ENCODE measurements at places on chromosomes 13 and 19.
A peak's percentile ranks its signal among the peaks of the same experiment; 100 is the strongest.

DNA sequence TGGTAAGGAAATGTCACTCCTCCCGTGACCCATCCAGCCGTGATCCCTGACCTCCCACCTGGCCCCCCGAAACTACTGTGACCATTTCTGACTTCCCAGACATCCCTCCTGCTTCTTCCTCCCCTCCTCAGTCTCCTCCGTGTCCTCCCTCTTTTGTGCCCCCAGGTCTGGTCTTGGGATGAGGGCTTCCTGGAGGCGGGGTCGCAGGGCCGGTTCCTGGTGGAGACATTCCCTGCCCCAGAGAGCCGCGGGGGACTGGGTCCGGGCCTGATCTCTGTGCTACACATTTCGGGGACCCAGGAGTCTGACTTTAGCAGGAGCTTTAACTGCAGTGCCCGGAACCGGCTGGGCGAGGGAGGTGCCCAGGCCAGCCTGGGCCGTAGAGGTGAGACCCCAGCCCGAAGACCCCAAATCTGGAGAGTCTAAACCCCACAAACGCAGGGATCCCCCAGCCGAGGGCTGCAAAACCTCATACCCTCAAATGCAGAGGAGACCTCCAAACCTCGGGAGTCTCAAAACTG is 5.0 kb downstream of the KIRREL2 start:
- DNase-seq = no peak

DNA sequence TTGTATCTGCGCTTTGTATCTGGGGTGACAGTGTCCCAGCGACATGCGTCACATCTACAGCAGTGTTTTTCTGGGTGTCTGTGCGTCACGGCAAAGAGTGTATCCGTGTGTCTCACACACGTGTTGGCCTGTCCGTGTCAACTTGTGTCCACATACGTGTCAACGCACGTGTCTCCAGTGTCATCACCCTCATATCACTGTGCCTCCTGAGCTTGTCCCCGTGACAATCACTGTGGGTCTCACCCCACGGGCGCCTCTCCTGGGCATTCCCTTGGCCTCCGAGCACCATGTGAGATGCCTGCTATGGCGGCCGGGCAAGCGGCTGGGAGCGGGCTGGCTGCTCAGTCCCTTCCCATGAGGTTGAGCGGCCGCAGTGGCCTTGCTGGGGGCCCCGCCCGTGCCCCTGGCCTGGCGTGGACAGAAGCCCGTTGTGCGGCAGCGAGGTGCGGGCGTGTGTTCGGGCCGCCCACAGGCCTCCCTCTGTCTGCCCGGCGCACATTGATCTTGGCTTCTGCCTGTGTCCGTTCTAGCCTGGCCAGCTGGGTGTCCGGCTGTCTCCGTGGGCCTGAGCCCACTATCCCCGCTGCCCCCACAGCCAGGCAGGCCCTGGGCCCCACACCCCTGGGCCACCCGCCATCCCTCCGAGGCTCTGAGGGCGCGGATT is 6.4 kb downstream of the NFIX start:
- DNase-seq = no peak

DNA sequence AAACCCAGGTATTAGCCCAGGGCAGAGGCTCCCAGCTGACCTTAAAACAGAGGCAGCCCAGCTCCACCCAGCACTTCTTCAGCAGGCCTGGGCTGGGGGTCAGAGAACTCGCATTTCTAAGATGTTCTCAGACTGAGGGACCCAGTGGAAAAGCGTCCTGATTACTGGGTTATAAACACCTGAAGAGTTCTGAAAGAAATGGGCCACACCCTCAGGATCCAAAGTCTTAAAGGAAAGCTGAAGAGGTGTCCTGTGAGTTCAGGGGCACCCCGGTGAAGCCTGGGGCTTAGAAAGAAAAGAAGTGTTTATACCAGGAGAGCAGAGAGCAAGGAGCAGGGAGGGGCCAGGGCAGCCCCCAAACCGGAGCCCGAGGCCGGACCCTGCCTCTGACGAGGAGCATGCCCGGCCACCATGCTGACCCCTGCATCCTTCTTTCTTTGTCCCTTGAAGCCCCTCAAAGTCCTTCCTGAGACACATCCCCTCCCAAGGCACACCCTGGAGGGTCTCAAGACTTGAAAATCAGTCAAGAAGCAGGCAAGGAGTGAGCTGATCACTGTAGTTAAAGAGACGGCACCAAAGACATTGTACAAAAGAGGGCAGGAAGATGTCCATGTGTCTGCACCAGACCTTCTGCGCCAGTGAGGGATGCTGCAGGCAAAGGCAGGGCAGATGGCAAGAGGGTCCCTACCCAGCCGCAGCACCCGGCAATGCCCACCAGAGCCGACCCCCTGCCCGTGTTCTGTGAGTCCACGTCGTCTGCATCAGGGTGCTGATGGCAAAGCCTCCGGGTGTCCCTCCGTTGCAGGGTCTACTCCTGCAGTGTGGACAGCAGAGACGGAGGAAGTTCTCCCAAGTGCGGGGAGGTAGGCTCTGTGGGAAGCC is 10.6 kb upstream of the RAB20 start:
- no peak for DNase-seq

GRCh38 chr13:46686171-46686570 is 110.8 kb downstream of the ESD start:
- DNase-seq = no peak

- DNase-seq = no peak
Observed at GRCh38 chr13:111005364-111005763, 90.5 kb upstream of the ANKRD10 start.

DNA sequence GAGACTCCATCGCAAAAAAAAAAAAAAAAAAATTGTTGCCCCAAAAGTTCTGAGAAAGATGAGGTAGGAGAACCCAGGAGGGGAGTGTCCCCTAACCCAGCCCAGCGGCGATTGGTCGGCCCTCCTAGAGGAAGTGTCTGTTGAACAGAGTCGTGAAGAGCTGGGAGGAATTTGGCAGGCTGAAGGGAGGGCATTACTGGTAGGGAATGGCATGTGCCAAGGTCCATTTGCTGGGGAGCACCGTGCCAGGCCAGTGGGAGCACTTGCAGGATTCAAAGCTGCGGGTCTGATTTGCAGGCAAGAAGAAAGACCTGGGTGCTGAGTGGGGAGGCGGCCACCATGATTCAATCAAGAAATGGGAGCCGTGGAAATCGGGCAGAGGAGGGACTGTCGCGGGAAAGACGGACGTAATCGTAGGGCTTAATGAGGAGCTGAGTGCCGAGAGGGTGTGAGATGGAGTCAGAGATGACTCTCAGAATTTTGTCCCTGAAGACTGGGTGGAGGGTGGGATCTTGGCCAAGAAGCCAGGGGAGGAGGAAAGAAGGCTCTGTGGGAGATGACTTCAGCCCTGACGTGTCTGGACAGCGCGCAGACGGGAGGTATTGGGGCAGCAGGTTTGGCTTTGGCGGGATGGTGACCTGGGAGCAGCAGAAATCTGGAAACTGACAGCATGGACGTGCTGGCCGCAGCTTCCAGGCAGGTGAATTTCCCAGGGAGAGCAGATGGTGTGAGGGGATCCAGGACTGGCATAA is 15.4 kb downstream of the CERS4 start:
- DNase-seq = no peak

DNA sequence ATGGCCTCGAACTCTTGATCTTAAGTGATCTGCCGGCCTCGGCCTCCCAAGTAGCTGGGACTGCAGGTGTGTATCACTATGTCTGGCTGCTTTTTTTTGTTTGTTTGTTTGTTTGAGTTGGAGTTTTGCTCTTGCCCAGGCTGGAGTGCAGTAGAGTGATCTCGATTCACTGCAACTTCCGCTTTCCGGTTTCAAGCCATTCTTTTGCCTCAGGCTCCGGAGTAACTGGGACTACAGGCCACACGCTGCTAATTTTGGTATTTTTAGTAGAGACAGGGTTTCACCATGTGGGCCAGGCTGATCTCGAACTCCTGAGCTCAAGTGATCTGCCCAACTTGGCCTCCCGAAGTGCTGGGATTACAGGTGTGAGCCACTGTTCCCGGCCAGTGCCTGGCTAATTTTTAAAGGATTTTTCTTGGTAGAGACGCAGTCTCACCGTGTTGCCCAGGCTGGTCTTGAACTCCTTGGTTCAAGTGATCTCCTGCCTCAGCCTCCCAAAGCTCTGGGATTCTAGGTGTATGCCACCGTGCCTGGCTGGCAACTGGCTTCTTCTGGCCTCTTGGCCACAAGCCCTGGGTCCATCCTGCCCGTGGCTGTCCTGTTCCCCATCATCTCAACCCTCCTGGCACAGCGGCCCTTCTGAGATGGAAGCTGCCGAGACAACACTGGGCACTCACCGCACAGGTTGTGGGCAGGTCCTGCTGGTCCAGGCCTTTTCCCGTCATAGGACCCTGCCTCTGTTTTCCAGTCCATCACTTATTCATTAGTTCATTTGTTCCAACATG is 11.5 kb downstream of the TECR start:
- no peak for DNase-seq

- DNase-seq = no peak
Observed at GRCh38 chr13:39550931-39551330, 52.1 kb downstream of the LHFPL6 start.

- DNase-seq = no peak
Observed at GRCh38 chr13:113274721-113275120, 22.3 kb upstream of the LAMP1 start.

- DNase-seq = no peak
Observed at GRCh38 chr13:109154146-109154545, 524.7 kb downstream of the MYO16 start.

DNA sequence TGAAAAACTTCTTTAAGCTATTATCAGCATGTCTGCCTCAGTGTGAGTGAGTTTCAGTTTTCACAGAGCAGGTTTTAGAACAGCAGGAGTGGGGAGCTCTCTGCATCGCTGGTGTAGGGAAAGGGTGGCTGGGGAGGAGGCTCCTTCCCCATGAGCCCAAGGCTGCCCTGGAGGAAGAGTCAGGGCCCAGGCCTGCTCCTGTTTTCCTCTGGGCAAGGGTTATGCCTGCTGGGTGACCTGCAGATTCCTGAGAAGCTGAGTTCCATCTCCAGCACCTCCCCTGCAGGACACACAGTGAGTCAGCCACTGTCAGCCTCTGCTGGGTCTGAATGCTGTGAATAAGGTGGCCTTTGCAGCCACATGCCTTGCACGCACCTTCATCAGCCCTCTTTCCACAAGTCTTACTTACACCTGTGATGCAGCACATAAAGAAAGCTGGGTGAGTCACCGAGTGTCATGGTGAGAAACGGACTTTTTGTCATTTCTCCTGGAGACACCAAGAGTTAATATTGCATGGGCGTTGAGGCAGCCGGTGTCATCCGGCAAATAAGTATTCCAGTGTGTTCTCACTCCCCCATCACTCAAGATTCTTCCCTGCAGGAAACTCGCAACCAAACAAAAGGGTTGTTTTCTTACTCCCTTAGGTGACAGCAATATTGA is 186.4 kb upstream of the KL start:
- DNase-seq = no peak

DNA sequence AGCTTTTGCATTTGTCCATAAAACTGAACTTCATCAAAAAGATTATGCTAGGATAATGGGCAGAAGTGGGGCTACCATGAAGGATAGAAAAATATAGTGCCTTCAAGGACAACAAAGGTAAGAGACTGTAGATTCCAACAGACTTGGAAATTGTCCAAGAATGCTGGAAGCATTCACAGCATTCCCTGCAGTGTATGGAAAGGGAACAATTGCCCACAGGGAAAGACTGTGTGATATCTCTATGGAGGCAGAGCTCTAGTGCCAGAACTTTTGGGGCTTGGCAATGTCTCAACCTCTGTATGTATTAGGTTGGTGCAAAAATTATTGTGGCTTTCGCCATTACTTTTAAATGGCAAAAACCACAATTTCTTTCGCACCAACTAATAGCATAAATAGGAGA is 1598.8 kb upstream of the MIR17HG start:
- no peak for DNase-seq

GRCh38 chr13:42348576-42348975 is 76.6 kb downstream of the AKAP11 start:
- no peak for DNase-seq

- peak; percentile 55 for DNase-seq
Observed at GRCh38 chr19:4609878-4610511, 29.3 kb upstream of the TNFAIP8L1 start.

GRCh38 chr19:4654437-4655361 is 15.4 kb downstream of the TNFAIP8L1 start:
- DNase-seq = no peak

DNA sequence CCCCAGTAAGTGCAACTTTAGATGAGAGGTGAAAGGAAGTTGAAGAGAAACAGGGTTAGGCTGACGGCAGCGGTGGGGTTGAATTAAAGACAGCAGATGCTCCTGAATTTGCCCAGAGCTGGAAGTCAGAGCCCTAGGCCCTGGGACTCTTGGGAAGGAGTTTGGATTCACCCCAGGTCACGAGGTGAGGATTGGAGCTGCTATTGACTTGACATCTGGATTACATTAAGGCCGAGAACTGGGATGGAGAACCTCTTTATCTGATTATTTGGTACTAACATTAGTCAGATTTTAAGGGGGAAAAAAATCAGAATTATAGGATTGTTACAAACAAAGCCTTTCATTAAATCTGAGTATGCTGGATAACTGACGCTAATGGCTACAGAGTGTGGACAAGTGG is 367.2 kb downstream of the ZNF536 start:
- DNase-seq = no peak

DNA sequence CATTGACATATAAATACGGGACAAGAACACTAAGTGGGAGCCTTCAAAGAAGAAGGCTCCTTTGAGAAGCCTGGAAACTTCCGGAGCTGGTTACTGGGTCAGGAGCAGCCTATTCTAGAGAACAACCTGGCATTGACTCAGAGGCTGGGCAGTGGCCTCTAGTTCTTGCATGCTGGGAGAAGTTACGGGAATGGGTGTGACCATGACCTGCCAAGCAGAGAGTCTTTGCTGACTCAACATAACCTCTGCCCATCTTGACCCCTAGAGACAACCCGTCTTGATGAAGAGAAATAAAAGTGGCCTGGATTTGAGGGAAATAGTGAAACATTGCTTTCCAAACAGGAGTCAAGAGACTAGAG is 21.0 kb downstream of the STARD13 start:
- no peak for DNase-seq

DNA sequence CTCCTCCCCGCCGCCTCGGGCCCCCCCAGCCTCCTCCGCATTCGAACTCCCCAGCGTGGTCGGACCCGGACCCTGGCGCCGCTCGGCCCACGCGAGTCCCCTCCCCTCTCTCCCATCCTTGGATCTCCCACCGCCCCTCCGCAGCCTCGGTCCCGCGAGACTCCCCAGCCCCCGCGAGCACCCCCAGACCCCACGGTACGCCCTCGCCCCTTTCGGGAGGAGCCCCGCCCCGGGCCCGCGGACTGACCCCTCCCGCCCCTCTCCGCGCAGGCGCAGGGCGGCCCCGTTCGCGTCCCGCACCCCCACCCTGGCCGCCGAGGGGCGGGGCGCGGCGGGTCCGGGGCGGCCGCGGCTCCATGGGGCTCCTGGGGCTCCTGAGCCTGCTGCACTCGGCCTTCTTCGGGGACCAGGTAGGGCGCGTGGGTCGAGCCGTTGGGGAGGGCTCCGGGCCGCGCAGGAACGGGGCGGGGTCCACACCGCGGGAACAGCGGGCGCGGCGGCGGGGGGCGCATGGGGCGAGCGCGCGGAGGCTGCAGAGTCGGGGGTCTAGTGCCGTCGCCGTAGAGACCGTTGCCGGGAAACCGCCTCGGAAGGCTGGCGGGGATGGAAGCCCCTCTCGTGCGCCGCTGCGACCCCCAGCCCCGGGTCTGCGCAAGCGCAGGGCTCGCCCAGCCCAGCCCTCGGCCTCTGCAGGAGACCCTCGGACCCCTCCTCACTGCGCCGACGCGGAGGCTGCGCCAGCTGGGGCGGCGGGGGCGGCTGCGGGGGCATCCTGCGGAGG is 3.8 kb upstream of the APC2 start:
- DNase-seq = no peak

- no peak for DNase-seq
Observed at GRCh38 chr19:13507053-13507611, 853 bp upstream of the CACNA1A start.

Data from NCI-H1436 treated with DMSO at 0.1 percent for 48 hours (cell line).